ENCODE measurements at places on chromosomes 6 and 20. TPM values are rescaled to one million over a fixed set of nuclear protein-coding genes. Genes with fewer than 3 reads are reported as not detected.

PROKR2 gene
- total RNA-seq, result not detected

ENPP1 gene
- total RNA-seq, result 26.8 TPM

DOK5 gene
- 35.9 TPM for total RNA-seq

LAMA5 gene
- 35.7 TPM for total RNA-seq

TMEM217 gene
- total RNA-seq, result 2.5 TPM

RGS17 gene
- 9.3 TPM for total RNA-seq

PACRG gene
- under 0.01 TPM for total RNA-seq

DEFB125 gene
- total RNA-seq, result not detected

Measured in regular cardiac myocyte (primary cell).